ENCODE measurements at places on chromosomes 5 and 9.

- DNase-seq, result peak; percentile 39
Measured at GRCh38 chr5:88734983-88735382, 148.0 kb downstream of the MEF2C start.

DNA sequence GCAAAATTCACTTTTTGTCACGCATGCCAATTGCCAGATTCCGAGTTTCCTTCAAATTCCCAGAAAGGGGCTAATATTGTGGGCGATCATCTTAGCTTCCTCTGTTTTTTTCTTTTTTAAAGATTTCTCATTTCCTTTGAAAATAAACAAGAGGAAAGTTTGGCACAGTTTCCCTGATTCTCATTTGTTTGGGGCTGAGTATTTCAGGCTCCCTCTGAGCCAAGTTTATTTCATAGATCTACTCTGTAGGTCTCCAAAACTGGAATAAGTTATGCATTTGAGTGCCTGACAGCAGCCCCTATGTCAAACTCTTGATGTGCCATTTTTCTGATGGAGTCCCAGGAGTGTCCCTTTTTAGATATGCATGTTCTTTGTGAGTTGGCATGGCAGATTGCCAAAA, 1297.2 kb upstream of the WWC1 start:
- DNase-seq, result no peak

DNA sequence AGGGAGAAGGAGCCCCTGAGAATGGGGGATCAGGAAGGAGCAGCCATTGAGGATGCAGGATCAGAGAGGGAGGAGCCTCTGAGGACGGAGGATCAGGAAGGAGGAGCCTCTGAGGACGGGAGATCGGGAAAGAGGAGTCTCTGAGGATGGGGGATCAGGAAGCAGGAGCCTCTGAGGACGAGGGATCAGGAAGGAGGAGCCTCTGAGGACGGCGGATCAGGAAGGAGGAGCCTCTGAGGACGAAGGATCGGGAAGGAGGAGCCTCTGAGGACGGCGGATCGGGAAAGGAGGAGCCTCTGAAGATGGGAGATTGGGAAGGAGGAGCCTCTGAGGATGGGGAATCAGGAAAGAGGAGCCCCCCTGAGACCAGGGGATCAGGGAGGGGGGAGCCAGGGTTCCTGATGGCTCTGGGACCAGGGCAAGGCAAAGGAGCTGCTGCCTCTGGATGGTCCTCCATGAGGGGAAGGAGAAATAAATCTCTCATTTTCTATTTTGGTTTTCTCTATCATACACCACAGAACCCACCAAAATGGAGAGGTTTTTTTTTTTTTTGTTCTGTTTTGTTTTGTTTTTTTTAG, 22.6 kb upstream of the SARDH start:
- DNase-seq, result no peak

DNA sequence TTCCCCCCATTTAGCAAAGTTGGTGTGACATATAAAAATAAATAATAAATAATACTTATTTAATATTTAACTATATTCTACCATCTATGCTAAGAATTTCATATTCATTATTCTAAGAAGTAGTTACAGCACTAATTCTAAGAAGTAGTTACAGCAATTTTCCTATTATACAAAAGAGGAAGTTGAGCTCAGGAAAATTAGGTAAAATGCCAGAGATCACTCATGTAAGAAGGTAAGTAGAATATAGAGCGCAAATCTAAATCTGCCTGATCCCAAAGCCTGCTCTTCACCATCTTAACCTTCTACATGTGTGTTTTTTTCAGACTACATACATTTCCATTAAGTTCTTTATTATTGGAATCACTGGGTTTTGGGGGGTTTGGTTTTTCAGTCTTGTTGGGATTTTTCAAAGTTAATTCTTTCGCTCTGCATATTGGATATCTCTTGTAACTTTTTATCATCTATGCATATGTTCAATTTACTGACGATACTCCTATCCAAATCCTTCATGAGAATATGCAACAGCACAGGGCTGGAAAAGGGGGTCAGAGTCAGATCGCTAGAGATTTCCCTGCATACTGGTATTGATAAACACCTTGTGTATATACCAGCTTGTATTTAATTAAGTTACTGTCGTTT, 852.1 kb downstream of the MAT2B start:
- peak; percentile 80 for DNase-seq

DNA sequence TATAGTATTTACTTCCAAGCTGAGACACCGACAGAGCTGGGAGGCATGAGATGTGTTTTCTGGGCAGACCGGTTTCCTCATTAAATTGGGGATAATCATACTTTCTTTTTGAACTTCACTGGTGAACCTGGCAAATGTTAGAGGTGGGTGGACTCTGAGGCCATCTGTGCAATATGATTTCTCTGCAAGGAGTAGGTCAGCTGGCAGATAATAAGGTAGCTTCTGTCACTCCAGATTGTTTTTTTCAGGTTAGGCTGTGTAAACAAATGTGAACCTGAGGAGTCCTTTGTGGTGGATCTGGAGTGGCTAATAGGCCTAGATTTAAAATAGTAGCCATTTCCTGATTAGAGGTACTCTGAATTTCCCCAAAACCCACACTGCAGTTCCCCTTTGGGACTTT, 75.4 kb upstream of the S1PR3 start:
- no peak for DNase-seq

DNA sequence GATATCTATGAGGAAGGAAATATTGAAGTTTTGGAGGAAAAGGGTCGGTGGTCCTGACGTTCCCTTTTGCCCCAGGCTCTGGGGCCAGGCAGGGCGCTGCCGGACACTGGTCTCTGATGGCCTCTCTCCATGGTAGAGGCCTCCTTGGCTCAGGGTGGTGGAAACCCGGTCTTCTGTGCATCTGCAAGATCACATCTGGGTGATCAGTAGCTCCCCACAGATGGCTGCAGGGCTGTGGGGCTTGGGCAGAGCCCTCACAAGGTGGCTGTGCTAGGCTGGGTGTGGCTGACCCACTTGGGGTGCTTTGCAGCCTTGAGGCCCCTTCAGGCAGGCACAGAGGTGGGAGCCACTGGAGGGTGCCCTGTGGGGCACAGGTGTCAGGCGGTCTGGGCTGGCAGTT, 53.9 kb upstream of the RNU6ATAC start:
- DNase-seq, result no peak

DNA sequence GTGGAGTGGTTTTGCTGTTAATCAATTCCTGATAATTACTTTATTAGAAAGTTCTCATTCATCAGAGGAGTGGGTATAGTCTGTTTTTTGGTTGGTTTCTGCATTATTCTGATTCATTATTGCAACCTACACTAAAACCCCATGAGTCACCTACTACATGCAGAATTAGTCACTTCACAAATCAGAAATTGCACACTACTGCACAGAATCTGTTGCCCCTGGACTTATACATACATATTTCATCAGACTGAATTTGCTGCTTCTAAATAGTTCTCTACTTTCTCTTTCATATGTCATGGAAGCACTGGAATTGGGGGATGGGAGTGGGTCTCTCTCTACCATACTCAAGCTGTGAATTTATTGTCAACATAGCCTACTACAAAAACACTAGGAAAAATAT, 585.1 kb downstream of the DNAH5 start:
- no peak for DNase-seq

GRCh38 chr9:124420991-124421543, 5.8 kb upstream of the PSMB7 start:
- DNase-seq, result no peak

DNA sequence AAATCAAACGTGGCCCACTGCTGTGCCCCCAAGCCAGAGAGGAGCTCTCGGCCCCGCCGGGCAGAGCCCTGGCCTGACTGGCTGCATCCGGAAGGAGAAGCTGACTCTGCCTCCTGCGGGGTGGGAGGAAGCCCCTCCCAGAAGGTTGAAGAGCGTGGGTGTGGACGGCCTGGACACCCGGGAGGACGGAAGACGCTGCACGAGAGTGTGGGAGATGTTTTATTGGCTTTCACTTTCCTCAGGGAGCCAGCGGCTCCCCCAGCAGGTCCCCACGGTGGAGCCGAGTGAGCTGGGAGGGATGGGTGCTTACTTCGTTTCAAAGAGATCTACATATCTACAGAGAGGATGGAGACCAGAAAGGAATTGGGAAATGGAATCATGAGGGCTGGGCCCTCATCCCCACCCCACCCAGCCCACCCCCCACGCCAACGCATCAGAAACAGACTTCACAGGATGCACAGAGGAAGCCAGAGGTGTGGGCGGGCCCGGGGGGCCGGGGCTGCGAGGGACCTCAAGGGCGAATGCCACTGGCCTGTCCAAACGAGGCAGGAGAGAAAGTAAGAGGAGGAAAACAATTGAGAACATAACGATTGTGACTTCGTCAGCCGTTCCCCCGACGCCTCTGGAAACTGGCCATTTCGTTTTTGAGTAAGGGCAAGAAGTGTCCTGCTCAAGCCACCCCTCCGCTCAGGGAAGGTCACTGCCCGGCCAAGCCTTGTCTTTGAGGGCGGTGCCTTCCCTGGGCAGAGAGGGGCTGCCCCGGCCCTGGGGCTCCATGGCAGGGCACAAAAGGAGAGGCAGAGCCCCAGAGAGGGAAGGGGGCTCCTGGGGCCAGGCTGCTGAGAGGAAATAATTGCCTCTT, 32.1 kb downstream of the FAM163B start:
- no peak for DNase-seq

DNA sequence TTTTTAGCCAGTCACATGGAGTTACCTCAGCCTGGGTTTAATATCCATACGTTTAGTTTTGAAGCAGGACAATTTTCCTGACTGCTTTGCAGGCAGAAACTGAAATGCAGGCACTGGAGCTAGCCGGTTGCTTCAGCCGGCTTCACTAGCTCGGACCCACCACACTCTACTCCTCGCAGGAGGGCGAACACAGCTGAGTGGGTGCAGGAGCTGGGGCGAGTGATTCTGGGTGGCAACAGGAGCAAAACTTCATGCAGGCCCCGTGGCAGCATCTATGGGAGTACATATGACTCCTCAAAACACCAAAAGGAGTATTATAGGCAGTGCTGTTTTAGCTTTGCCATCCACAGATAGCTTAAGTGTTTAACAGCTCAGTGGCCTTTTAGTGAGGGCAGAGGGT, 1211.8 kb upstream of the NUDT12 start:
- no peak for DNase-seq

GRCh38 chr9:76618762-76619161, 145.5 kb upstream of the PCA3 start:
- no peak for DNase-seq

DNA sequence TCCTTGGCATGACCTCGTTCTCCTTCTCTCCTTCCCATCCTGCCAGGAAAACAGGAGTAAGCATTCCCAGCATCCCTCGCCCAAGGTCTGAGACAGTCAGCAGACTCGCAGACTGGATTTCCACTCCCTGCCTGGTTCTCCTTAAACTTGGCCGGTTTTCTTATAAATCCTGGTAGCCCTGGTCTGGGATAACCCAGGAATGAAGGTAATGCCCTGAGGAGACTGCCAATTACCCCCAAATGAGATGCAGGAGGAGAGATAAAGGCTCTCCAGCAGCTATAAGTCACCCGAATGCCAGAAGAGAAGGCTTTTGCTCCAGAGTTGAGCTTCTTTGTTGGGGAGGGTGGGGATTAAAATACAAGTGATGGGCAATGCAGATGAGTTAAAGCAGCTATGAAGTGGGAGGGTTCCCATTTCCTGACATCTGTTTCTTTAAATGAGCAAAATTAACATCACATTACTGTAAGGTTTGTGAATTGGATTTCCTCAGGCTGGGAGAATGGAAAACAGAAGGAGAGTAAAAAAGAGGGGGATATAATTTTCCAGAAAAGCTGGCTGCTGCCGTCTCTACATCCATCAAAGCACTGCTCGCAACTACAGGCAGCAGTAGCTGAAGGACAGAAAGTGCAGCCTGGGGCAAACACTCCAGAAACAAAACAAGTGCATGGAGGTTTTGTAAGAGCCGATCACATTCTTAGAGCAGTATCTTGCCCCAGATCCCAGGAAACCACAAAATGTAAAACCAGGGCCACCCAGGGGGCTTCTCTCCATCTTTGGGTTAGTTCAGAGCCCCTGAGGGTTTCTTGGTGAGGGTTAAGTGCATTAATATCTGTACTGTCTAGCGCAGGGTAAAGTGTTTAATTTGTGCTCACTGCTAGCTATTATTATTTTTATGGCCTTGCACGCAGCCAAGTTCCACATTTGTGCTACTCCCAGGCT, 177.6 kb upstream of the PANK3 start:
- DNase-seq, result no peak

GRCh38 chr9:132903574-132904492, 25.1 kb downstream of the SPACA9 start:
- no peak for DNase-seq

DNA sequence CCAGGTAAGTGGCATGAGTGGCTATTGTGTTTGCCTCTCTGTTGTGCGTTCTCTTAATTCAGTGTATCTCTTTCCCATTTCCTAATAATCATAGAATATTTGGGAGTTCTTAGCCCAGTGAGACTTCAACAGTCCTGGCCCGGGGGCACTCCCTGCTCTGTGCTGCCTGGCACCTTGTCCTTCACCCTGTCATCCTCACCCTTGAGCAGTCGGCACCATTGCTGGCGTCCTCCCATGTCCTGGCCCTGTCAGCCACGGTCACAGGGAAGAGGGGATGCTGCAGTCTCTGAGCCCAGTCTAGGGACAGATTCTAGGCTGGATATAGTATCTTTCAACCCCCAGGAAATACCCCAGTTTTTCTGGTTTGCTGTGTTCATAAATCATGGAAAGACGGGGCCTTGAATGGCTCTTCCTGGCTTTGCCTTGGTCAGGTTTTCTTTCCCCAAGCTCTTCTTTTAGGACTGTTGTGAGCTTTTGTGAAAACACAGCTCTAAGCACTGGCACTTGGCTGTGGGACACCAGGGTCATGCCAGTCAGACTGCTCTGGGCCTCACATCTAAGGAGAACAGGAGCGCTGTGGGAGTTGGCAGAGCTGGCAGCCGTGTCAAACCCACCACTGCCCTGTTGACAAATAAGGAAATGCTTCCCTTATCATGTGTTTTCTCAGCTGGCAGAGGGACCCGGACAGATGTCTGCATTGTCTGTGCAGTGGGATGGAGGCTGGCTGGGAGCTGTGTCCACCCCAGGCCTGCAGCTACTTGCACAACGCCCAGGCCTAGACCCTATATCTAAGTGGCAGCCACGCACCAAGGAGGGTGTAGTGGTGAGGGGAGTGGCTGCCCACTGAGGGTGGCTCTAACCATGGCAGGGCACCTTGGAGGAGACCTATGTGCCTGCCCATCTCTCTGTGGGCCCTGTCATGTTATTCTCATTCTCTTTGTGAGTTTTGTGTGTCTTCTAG, 378.6 kb downstream of the ICE1 start:
- no peak for DNase-seq

GRCh38 chr9:99385814-99386279, 163.8 kb downstream of the SEC61B start:
- no peak for DNase-seq

Measured in hematopoietic multipotent progenitor cell treated with erythropoietin and hydrocortisone succinate and interleukin-3 and kit ligand, for 4 days (in vitro differentiated cells).